Frontal cortex (tissue), 4 donors: ENCODE measurements at places on chromosomes 6 and 20. TPM values are rescaled to one million over a fixed set of nuclear protein-coding genes. Genes with fewer than 3 reads are reported as not detected.

LY6G5B gene
- 1.6 TPM for total RNA-seq

DUSP15 gene
- 9.8 TPM for total RNA-seq

MUC22 gene
- total RNA-seq, result not detected

DEFB124 gene
- not detected for total RNA-seq

ENPP5 gene
- 5.3 TPM for total RNA-seq

PTP4A1 gene
- total RNA-seq, result 75.4 TPM

MCCD1 gene
- not detected for total RNA-seq

TULP1 gene
- not detected for total RNA-seq

ALDH8A1 gene
- 3.3 TPM for total RNA-seq

PANK2 gene
- 62.0 TPM for total RNA-seq

SCRT2 gene
- 1.6 TPM for total RNA-seq

FOXA2 gene
- not detected for total RNA-seq

RPS6KA2 gene
- 24.9 TPM for total RNA-seq

CENPQ gene
- 4.5 TPM for total RNA-seq

RNF182 gene
- total RNA-seq, result 35.1 TPM

GLP1R gene
- 0.41 TPM for total RNA-seq

LRRN4 gene
- total RNA-seq, result 0.41 TPM

SYS1 gene
- 25.7 TPM for total RNA-seq

CST3 gene
- total RNA-seq, result 63.6 TPM

NT5E gene
- 8.2 TPM for total RNA-seq

WFDC2 gene
- 3.3 TPM for total RNA-seq

BMP6 gene
- 4.9 TPM for total RNA-seq

FBXO5 gene
- total RNA-seq, result 8.6 TPM

PXMP4 gene
- total RNA-seq, result 10.6 TPM

GCNT2 gene
- total RNA-seq, result 19.2 TPM

RAD21L1 gene
- under 0.01 TPM for total RNA-seq

MAPK13 gene
- total RNA-seq, result 1.2 TPM

KCNK15 gene
- not detected for total RNA-seq

RAMACL gene
- total RNA-seq, result 0.82 TPM

IMPG1 gene
- not detected for total RNA-seq

OR2J3 gene
- total RNA-seq, result not detected

STMND1 gene
- not detected for total RNA-seq

NKX2-4 gene
- not detected for total RNA-seq

LHFPL5 gene
- total RNA-seq, result 0.82 TPM

UNC5CL gene
- under 0.01 TPM for total RNA-seq

MMP24 gene
- total RNA-seq, result 102 TPM

APOBEC2 gene
- not detected for total RNA-seq

SYCP2 gene
- total RNA-seq, result 4.1 TPM

PLCG1 gene
- total RNA-seq, result 91.3 TPM

ADGRF1 gene
- not detected for total RNA-seq

KCNK16 gene
- total RNA-seq, result not detected

WTAP gene
- total RNA-seq, result 131 TPM

C6orf58 gene
- total RNA-seq, result 1.6 TPM

PROKR2 gene
- total RNA-seq, result 8.6 TPM

SALL4 gene
- total RNA-seq, result 0.41 TPM

ULBP2 gene
- total RNA-seq, result 5.3 TPM

BPIFB4 gene
- total RNA-seq, result not detected

OLIG3 gene
- not detected for total RNA-seq

ACSS1 gene
- 3.7 TPM for total RNA-seq

CDSN gene
- total RNA-seq, result not detected
